Suppressor macrophage (primary cell): ENCODE measurements at places on chromosomes 7 and 10.

DNA sequence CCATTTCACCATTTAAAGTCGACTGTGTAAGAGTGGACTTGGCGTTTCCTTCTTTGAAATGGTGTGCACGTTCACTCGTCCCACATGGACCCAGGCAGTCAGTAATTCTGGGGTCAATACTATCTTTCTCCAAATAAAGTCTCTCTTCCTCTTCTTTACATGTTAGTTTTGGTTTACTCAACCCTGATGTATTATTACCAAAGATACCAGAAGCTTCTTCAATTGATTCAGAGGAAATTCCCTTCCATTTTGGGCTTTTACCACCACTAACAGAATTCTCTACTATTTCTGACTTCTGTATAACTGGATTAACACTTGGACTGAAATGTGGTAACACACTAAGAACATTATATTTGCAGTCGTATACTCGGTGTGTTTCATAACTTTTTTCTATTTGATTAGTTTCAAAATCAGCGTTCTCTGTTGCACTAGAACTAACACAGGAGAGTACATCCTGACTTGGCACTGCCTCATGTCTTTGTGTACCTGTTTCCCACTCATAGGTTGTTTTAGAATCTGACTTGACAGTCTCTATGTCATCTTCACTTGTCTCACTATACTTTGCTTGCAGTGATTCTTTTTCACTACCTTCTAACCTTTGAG lies 60.8 kb downstream of the LARP4B start:
- no peak for DNase-seq

GRCh38 chr10:27815261-27815660 lies 69.6 kb upstream of the MKX start:
- DNase-seq = peak; percentile 2

DNA sequence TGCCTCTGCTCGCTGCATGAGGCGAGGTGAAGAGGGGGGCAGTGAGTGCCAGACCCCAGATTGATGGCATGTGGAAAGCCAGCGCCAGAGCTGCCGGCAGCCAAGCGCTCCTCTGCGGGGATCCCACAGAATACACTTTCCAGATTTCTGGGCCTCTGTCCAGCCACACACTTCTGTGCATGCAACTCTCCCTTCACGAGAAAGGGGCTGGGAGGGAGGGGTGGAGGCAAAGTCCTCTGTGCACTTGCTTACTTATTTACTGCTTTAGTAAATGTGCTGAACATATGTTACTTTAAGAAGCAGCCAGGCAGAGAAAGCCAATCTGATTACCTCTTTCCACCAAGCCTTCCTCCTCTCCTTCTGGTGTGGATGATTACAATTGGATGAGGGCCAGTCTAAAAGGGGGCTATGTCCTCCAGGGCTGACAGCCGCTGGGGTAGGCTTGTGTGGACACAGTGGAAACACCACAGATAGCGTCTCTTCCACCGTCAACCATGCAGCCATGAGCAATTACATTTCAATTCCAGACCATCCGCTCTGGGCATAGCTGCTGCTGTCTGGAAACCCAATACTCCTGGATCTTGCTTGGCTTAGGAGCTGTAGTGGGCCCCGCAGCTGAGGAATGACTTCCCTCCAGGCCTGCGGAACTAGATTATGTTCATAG lies 322.8 kb upstream of the ANKRD30A start:
- no peak for DNase-seq

GRCh38 chr10:127907411-127908105 lies 655 bp downstream of the PTPRE start:
- peak; percentile 52 for DNase-seq

GRCh38 chr7:134835463-134835823 lies 56.0 kb downstream of the CALD1 start:
- DNase-seq = no peak

DNA sequence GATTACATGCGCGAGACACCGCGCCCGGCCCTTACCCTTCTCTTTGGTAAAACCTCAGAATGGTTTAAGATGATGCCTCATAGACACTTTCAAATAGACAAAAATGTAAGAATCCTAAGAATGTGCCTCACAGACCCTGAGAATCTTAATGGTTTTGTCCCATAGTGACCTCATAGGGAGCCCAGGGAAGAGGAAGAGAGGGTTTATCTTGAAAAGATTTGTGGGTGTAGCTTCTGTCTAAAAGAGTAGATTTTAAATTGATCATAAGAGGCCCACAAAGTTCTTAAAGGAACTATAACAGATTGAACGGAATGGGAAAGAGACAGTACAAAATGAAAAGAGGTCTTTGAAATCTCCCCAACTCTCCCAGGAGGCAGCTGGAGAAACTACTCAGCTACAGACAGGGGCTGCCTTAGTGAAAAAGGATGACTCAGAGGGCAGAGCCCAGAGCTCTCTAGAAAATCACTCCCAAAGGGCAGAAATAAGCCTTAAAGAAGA lies 220.6 kb downstream of the ADRA2A start:
- no peak for DNase-seq

- no peak for DNase-seq
Observed at GRCh38 chr7:69814421-69814962, 216.2 kb downstream of the AUTS2 start.

DNA sequence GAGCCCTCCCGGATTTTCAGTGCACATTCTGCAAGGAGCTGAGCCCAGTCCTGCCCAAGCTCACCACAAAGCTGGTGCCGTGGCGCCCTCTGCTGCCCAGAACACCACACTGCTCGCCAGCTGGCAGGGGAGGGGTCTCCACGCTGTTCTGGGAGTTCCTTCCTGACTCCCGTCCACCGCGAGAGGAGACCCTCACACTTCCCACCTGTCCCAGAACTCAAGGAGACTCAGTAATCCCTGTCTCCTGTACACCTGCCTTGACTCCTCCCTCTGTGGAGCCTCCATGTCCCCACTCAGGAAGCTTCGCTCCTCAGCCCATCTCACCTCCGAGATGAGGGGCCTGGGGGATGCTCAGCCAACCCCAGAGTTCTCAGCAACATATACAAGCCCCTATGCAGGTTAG lies 11.3 kb downstream of the C10orf105 start:
- DNase-seq = peak; percentile 65

DNA sequence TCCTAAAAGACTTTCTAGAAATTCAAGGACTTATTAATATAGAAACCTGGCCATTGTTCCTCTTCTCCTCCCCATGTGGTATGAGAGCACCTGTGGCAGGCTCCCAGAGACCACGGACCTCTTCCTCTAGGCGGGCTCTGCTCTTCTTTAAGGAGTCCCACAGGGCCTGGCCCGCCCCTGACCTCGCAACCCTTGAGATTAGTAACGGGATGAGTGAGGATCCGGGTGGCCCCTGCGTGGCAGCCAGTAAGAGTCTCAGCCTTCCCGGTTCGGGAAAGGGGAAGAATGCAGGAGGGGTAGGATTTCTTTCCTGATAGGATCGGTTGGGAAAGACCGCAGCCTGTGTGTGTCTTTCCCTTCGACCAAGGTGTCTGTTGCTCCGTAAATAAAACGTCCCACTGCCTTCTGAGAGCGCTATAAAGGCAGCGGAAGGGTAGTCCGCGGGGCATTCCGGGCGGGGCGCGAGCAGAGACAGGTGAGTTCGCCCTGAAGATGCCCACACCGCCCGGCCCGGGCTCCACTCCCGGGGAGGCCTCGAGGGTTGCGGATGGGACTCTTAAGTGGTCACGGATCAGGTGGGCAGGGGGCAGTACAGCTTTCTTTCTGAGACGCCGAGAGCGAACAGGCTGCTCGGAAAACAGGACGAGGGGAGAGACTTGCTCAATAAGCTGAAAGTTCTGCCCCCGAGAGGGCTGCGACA lies at the start of gene SLC26A4:
Gene SLC26A4 (plus strand): TSS at position 448 of the 700 bp plus-strand sequence. CDS start 814 bp downstream, outside the sequence.
- DNase-seq = peak; percentile 5

GRCh38 chr10:69963178-69963834 lies 89.3 kb upstream of the MACROH2A2 start:
- no peak for DNase-seq
